Ovary (tissue), 10 donors: ENCODE measurements at places on chromosomes 4 and X.

DNA sequence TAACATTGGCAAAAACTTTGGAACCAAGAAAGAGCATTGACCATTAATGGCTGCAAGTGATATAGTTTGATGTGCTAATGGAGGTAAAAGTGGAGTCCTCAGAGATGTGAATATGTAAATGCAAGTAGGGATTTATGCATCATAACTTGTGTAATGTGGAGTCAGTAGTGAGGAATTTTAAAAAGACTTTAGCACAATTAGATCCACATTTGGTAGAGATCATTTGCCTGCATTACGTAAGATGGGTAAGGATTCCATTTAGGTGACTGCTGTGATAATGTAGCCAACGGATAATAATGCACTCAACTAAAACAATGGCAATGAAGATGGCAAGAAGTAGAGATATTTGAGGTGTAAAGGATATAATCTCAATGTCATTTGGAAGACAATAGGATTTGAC, 1128.4 kb downstream of the ADGRL3 start:
- no peak for DNase-seq

- DNase-seq, result no peak
These were observed 52.8 kb upstream of the RBM47 start for GRCh38 chr4:40682290-40683101.

DNA sequence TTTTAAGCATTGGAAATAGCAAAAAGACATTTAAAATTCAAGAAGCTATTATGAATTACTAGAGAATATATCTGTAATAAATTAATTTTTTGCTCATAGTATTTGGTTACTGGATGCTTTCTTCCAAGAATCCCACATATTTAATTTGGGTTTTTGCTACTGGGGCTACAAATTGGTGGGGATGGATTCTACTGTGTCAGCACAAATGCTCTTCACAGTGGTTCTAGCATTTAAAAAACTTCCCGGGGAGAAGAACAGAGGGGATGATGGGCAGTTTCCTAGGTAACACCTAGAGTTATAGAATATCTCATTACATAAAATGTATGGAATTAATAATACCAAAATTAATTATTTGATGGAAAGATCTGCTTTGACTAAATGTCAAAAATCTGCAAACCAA, 68.9 kb upstream of the PRPS2 start:
- no peak for DNase-seq

DNA sequence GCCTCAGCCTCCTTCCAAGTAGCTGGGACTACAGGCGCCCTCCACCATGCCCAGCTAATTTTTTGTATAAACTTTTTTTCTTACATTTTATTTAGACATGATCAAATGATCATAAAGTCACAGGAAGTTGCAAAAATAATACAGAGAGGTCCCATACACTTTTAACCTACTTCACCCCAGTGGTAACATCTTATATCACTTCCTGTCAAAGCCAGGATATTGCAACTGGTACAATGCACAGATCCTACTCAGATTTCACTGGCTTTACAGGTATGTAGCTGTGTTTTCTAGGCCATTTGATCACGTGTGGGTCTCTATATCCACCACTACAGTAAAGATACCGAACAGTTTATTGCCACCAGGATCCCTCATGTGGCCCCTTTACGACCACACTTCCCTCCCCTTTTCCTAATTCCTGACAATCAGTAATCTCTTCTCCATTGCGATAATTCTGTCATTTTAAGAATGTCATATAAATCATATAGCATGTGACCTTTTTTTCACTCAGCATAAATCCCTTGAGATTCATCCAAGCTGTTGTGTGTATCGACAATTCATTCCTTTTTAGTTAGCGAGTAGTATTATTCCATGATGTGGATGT, 18.0 kb downstream of the RPS6KA3 start:
- no peak for DNase-seq

GRCh38 chr4:727576-727975, 21.9 kb downstream of the PCGF3 start:
- DNase-seq, result no peak
